ENCODE measurements at places on chromosomes 7 and 10. TPM values are rescaled to one million over a fixed set of nuclear protein-coding genes. Genes with fewer than 3 reads are reported as not detected.

Gene DENND2A
- 20.7 TPM for total RNA-seq

Gene TUBGCP2
- 34.2 TPM for total RNA-seq

Gene FXYD4
- total RNA-seq, result not detected

Gene PLEKHS1
- total RNA-seq, result not detected

Gene MRC1
- 2.0 TPM for total RNA-seq

Measured in temporal lobe (tissue), 4 donors.